Esophagus mucosa (tissue), 1 donor: ENCODE measurements at places on chromosomes 2 and 18. TPM values are rescaled to one million over a fixed set of nuclear protein-coding genes. Genes with fewer than 3 reads are reported as not detected.
A peak's percentile ranks its signal among the peaks of the same experiment; 100 is the strongest.

FAM124B gene
- 0.36 TPM for total RNA-seq

- no peak for ATAC-seq
Measured at GRCh38 chr2:240931319-240931949, 25.3 kb downstream of the CROCC2 start.

DNA sequence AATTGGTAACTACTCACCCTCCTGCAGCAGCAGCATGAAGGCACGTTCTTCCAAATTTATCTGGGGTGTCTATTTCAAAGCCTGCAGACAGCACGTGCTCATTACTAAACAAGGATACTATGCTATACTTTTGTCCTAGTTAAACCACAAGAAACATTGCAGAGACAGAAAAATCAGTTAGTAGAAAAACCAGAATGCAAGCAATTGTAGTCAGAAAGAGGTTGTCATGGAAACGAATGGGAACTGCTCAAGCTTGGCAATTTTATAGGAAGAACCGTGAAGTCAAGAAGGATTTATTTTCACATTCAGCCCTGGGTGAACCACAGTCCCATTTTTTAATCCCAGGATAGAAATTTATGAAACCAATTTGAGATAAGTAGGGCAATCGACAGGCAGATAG lies 162.2 kb upstream of the PGAP1 start:
- ATAC-seq, result no peak

DNA sequence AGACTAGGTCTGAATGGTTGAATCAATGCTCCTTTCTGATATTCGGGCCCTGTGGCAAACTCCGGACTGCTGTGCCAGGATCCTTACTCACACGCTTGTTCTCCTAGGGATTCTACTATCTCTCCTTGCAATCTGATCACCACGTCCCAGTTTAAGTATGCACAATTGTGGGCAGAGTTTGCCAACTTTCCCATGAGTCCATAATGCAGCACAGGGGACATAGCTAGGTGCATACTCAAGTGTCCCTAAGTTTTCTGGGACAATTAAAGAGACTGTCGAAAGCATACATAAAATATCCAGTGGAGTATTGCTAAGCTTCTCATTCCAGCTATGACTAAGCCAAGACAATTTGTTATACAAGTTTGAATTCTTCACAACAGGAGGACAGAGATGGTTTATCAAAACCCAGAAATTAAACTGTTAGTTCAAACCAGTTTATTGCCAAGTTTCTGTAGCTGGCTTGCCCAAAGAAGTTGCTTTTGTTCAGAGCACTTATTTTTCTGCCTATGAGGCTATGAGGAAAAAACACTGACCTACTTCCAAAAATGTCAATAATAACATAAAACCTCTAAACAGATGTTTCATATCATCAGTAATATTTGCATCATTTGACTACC lies 136.1 kb downstream of the EXOC6B start:
- no peak for ATAC-seq

DNA sequence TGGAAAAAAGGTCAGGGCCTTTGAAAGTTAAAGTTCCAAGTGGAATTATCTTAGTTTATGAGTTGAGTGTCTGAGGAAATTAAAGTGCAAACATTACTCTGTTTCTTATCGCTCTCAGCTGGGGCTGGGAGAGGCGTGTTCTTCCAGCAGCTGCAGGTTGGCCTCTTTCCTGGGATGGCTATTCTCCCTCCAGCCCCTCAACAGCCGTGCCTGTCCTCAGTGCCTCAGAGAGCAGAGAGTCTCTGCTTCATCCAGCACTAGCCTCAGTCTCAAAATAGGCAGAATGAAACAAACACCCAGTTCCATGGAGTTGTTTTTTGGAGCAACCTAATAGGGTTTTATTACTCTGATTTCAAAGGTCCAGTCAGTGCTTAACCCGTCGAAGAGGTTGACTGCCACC lies 298.1 kb downstream of the GALR1 start:
- ATAC-seq, result no peak

DNA sequence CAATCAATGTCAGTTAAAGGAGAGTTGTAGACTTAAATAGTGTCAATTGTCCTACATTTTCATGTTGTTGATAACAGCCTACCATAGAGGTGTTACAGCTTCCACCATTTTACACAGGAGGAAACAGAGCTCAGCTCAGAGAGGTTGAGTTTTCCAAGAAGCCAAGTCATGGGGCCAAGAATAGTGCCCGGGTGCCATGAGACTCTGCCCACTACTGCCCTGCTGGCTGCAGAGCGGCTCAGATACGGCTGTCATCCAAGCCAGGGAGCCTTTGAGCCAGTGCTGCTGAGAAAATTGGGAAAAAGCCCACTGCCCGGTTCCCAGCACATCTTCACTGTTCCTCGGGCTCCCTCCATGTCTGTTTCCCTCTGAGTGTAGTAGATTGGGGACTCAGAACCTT lies 22.0 kb downstream of the RAB12 start:
- no peak for ATAC-seq

DNA sequence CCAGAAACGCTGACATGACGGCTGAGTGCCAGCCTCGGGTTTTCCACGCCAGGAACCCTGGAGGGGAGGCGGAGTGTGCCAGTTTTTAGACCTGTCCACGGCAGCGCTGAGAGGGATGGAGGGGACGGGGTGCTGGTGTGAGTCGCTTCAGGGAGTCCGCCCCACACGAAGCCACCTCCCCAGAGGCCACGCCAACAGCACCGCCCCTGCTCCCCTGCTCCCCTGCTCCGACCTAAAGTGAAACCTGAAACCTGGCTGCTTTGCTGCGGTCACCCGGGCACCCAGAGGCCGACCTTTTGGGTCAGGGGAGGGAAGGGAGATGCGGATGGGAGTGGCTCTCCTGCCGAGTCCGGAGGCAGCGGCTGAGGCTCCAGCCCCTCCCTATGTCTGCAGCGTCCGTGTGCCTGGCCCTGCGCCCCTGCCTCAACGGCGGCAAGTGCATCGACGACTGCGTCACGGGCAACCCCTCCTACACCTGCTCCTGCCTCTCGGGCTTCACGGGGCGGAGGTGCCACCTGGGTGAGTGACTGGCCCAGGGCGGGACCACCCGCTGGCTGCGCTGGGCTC lies 38.1 kb downstream of the SNED1 start:
- peak; percentile 54 for ATAC-seq

DNA sequence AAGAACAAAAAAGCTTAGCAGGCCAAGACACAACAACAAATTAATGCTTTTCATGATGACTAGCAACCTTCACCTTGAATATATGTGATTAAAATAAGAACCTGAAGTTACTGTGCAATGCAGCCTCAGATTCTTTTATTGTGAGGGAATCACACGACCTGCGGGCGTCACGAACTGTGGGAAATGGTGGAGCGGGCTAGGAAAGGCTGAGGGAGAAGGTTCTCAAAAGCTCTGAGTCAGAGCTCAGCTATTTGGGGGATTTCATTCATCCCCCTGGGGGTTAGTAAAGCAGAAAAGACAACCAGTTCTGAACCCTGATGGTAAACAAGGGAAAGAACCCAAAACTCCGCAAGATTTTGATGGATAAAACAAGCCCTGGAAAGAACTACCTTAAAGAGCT lies 89.3 kb upstream of the NCKAP5 start:
- no peak for ATAC-seq

GRCh38 chr2:216429428-216429827 lies 17.1 kb downstream of the SMARCAL1 start:
- ATAC-seq, result no peak

- ATAC-seq, result no peak
Measured at GRCh38 chr2:148959745-148960144, 78.8 kb upstream of the LYPD6B start.

GRCh38 chr2:235988271-235989015 lies 179.7 kb downstream of the GBX2 start:
- ATAC-seq, result no peak
